Activated T-cell treated with anti-CD3 and anti-CD28 coated beads for 48 hours (primary cell): ENCODE measurements at places on chromosomes 16 and 17.

- no peak for DNase-seq
These were observed 26.6 kb downstream of the LCMT1 start for GRCh38 chr16:25138130-25138529.

- DNase-seq, result no peak
These were observed 15.0 kb downstream of the MYH13 start for GRCh38 chr17:10357768-10358167.

DNA sequence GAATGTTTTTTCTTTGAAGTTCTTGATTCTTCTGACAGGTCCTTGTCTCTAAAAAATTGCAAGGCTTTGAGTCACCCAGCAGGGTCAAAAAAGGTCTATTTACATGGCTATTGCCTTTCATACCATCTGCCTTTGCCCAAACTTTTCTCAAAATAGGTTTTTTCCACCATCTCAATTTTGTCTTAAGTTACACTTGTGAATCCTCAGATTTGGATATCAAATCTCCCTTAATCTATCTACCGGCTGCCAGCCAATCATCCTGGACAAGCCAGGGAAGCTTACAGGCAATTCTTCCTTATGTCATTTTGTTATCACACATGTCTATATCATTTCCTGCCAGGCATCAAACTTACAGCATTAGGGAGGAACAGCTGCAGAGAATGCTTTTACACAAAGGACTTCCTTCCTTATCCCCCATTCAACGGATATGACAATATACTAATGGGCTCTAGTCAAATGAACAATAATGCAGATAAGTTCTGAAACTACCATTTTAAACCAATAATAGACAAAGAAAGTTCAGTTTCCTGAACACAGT, 104.1 kb upstream of the CORO6 start:
- DNase-seq, result no peak

DNA sequence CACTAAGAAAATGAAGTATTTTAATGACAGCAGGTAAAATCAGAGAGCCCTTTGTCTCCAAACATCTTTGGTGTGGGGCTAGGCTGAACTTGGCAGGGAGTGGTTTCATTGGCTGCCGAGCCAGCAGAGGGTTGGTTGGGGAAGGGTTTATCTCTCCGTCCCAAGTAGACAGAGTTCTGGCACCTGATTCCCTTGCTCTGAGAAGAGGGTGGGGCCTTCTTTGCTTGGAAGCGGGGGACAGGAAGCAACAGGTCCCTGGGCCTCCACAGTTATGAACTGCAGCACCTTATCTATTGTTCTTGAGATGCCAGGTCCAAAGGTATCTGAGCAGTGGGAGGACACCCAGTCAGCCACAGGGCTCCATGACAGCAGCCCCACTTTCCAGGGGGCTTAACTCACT, 12.3 kb upstream of the CDH1 start:
- no peak for DNase-seq
